ENCODE measurements at places on chromosomes 7 and 10.

- DNase-seq = no peak
Measured at GRCh38 chr7:12350971-12351370, 52.7 kb downstream of the VWDE start.

GRCh38 chr7:94056796-94057207 lies 52.6 kb upstream of the BET1 start:
- DNase-seq = no peak

DNA sequence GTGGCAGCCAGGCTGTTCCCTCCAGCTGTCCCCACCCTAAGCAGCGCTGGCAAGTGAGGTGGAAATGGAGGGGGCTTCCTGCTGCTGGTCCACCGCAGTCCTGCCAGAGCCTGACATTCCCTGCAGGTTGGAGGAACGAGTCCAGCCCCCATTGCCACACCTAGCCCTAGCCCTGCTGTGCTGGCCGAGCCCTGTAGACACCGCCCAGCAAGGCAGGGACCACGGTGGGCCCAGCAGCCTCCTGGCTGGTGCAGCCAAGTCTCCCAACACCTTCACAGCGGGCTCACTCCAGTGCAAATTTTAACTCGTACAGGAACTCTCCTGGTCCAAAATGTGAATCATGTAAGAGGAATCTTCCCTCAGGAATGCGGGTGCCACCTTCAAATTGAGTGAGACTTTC lies 116.3 kb downstream of the PAXIP1 start:
- DNase-seq = no peak

DNA sequence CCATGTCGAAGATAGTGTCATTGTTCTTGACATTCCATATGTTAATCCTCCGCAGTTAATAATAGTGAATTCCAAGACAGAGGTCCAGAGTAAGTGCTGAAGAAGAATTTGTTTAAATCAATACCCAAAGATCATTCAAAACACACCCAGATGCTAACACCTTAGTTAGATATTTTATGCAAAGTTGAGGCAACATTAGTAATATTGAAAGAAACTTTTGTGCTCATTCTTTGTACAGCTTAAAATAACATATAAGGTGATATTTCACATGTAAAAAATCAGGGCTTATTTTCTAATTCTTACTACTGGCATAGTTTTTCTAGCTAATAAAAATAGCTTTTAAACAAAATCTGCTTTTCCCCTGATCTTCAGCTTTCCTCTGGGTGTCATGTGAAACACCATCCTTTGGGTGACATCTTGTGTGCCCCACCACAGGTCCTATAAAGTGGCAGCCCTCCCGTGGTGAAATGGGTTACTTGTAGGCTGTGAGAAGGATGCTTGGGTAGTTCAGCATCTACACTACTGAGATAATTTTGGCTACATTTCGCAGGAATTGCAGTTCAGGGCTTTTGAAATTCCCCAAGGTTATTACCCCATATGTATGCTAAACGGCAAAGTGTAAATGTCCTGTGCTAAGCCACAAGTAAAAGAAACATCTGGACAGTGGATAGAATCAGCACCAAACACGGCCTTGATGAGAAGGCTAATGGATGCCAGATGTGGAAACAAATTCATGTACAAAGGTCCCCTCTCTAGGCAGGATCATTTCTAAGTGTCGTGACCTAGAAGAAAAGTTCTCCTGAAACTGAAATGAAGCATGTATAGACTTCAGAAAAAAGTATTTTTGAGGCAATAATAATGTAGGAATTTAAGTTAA lies 105.4 kb downstream of the GRM3 start:
- no peak for DNase-seq

DNA sequence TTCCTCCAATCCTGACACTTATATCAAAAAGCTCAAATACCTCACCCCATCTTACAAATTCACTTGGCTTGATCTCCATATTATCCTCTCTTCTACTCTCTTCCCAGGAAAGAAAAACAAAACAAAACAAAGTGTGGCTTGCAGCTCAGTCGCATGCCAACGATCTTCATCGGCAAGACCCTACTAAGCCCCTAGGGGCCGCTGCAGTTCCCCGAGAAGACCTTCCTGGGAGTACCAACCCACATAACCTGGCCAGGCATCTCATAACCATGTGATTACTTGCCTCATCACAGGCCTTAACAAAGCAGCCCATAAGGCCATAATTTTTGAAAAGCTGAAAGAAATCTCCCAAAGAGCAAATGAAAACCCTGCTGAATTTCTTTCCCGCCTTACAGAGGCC lies 103.7 kb downstream of the ZNF92 start:
- no peak for DNase-seq

DNA sequence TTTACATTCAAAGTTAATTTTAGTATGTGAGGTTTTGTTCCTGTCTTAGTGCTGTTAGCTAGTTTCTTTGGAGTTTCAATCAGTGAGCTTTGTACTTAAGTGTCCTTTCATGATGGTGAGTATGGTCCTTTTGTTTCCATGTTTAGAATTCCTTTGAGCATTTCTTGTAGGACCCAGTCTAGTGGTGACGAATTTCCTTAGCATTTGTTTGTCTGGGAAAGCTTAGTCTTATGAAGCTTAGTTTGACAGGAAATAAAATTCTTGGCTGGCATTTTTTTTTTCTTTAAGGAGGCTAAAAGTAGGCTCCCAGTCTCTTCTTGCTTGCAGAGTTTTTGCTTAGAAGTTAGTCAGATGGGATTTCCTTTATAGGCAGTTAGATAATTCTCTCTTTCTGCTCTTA lies 209.2 kb upstream of the SEMA3C start:
- no peak for DNase-seq

GRCh38 chr10:83713423-83713822 lies 425.9 kb upstream of the GHITM start:
- DNase-seq = no peak

DNA sequence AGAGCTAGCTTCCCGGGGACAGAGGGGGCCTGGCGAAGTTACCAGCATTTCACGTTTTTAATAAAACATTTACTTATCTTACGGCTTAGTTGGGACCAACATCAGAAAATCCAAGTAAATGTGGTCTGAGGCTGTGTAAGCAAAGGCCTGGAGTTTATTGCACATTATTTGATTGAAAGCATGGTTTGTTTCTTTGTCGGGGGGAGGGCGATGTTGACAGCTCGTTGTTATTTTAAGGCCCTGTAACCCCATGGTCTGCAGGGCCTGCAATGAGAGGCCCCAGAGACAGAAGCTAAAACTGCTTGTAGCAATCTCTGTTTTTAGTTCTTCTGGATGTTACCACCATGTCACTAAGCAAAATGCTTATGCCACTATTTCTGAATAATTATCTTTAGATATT lies 88.9 kb downstream of the MYOF start:
- DNase-seq = no peak

DNA sequence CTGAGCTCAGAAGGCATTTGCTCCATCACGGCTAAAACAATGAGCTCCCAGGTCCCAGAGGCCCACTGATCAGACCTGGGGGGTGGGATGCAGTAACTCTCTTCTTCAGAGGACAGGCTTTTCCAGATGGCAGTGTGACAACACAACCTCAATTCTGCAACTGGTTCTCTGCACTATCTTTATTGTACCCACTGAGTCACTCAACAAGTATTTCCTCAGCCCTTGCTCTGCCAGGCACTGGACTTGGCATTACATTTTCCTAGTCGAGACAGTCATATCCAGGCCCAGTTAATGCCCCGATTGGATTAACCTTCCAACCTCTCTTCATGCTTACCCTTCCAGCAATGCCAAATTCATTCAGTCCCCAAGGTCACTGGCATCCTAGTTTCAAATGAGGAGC lies 72.6 kb downstream of the JAZF1 start:
- no peak for DNase-seq

- no peak for DNase-seq
Measured at GRCh38 chr7:29806995-29807841, 910 bp downstream of the WIPF3 start.
